ENCODE measurements at places on chromosomes 6 and 20.

GRCh38 chr6:79077715-79078074, 359 bp downstream of the PHIP start:
- peak; percentile 62 for DNase-seq

DNA sequence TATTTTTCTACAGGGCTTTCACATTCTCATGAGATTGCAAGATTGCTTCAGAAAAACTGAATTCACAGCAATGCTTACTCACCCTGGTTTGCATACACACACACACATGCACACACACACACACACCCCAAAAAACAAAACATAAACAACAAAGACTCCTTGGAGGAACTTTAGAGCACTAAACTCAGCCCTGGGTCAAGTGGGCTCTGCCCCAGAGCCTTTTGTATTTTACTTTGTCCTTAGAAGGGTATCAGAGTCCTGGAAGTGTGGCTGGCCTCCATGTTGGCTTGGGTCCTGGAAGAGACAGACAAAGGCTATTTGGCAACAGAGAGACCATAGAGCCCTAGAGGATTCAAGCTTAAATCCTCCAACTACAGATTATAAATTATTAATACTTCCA, 8.0 kb upstream of the CST9 start:
- DNase-seq = no peak

DNA sequence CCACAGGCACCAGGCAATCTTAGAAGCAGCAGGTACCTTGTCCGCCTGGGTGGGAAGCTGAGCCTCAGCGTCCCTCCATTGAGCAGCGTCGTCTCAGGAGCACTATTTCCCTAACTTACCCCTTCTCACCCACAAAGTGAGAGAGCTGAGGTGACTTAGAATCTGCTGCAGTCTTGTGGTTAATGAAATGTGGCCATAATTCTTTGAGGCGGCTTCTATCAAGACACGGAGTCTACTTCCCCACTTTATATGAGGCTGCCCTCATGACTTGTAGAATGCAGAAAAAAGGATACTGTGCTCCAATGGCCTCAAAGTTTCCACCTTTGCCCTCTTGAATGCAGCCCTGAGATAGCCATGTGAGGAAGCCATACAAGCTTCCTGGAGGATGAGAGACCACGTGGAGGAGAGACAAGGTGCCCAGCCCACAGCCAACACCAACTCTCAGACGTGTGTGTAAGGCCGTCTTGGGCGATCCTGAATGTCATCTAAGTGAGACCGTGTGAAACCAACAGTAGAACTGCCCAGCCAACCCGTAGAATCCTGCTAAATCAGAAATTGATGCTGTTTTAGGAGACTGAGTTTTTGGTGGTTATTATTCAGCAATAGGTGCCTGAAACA, 9.1 kb upstream of the TAGAP start:
- DNase-seq = no peak

DNA sequence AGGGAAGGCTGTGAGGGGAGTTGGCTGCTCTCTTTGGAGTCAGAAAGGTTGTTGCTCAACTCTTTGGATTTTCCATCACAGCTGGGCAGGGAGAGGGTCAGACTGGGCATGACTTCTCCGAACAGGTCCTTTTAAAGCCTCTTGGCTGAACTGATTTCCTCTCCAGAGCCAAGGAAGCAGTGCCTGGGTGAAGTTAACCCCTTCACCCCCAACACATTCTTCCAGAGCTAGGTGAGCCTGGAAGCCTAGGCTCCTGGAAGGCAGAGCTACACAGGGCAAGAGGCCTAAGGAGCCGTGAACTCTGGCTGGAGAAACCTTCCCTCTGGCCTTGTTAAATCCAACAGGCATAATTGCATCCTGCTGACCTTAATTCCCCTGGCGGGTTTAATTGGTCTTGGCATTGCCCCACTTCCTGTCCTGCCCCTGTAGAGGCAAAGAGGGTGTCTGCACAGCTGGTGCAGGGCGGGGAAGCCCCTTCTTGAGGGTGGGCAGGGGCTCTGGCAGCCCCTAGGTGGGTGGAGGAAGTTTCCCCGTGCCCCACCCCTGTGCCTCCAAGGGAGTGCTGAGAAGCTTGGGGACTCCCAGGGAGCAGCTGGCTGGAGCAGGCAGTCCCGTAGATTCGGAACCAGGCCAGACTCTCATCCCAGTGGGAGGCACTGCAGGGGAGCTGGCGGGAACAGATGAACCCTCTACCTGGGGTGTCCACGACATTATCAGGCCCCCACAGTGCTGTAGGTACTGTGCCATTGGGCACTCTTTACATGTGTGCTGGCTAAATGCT, 3.6 kb upstream of the MYLK2 start:
- peak; percentile 36 for DNase-seq

DNA sequence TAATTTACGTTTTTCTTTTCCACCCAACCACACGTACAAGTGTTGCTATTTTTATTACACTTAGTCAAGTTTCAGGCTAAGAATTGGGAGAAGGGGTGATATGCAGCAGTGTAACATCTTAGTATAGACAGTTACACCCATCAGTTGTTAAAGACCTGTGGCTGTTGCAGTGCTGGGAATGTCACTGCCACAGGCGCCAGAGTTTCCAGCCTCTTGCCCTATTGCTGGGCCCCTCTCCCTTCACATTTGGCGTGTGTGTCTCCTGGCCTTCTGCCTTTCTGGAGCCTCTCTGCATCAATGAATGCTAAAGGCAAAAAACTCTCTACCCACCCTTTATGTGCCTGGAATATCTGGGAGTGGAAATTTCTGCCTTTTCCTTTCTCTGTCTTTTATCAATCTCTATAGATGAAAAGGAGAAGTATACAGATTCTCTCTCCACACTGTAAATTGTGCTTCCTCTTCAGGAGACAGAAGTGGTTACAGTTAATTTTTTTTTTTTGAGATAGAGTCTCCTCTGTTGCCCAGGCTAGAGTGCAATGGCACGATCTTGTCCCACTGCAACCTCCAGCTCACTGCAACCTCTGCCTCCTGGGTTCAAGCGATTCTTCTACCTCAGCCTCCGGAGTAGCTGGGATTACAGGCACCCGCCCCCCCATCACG, 73.0 kb downstream of the TIAM2 start:
- no peak for DNase-seq

DNA sequence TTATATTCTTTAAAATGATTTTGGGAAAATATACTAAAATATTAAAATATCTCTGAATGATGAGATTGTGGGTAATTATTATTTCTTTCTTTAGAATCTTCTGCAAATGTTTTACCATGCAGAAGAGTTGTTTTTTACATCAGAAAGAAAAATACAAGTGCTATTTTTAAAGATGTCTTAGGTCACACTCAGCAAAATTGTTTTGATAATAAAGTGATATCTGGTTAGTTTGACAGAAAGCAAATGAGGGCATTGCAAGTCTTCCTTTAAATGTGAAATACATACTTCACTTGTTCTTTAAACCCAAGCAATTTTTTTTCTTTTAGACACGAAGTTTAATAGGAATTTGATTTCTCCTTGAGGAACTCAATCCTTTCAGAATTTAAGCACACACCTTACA, 43.6 kb upstream of the STXBP5 start:
- DNase-seq = no peak

GRCh38 chr20:57650266-57650665, 30.0 kb upstream of the ZBP1 start:
- no peak for DNase-seq

GRCh38 chr6:3390698-3391097, 66.2 kb downstream of the SLC22A23 start:
- DNase-seq = no peak

DNA sequence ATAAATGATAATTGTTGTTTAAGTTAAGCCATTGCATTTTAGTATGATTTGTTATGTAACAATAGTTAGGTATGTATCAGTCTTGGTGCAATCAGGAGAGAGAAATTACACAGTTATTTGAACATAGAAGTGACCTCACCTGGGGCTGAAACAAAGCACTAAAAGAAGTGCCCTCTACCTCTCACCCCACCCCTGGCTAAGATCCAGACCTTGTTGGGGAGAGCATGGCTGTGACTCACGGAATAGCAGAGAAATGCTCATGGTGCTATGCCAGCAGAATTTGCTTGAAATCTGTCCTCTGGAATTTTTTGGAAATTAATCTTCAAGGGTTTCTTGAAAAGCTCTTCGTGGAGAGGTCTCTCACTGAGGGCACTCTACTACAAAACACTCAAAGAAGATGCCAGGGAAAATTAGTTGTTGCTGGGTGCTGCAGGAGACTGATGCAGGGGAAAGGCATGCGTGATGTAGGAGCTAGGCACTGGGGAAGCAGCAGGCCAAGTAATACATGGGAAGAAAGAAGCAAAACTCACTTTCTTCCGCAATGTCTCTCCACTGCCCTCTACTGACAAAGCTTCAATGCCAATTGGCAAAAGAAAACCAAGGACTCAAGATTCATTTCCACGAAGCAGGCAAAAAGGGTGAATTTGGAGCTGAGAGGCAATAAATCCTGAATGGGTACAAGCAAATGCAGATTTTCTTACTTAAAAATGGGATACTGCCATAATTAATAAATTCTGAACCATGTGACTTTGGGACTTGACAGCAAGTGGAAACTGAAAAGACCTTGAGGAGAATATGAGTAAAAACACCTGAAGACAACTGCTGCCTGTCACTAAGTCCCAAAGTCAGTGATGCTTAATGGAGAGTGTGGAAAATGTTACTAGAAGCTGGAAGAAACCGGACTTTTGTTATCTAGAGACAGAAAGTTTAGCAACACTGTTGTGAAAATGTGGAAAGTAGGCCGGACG, 136.3 kb upstream of the ZNF184 start:
- no peak for DNase-seq

GRCh38 chr6:150685860-150686259, 86.2 kb downstream of the PLEKHG1 start:
- DNase-seq = peak; percentile 19

- no peak for DNase-seq
Measured at GRCh38 chr6:56652994-56653393, 10.3 kb upstream of the DST start.

DNA sequence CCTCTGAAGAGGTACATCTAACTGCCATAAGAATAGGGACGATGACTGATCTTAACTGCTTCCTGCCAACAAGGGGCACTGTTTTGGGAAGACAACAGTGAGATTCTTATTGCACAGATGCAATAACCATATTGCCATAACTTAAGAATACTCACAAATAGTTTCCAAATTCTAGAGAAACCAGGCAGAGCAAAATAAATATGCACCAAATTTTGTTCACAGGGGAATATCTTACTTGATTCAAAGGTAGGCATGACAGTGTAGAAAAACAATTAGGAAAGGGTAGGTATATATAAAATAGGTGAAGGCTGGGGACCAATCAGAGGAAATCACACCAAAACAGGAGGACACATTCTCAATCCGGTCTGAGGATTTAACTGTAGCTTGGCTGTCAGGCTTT, 49.9 kb upstream of the CST7 start:
- no peak for DNase-seq

DNA sequence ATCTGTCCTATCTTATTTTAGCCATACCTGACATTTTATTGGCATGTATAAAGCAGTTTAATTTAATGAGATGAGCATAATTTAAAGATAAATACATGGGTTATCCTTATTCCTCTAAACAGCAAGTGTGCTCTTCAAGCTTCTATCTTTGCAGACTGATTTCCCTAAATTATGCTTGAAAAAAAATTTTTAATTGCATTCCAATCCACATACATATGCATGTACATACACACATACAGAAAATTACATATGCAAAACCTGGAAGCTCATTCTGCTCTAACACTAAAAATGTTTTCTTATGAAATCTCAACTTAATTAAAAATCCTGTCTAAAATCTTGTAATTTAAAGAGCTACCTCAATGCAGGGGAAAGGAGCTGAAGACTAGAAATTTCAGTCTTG, 35.3 kb downstream of the FKBP1C start:
- DNase-seq = no peak

GRCh38 chr20:43564455-43564854, 5.6 kb downstream of the SGK2 start:
- DNase-seq = no peak

GRCh38 chr20:57985278-57985677, 243.2 kb downstream of the ANKRD60 start:
- DNase-seq = no peak

GRCh38 chr6:145689529-145689928, 45.8 kb downstream of the EPM2A start:
- DNase-seq = no peak

DNA sequence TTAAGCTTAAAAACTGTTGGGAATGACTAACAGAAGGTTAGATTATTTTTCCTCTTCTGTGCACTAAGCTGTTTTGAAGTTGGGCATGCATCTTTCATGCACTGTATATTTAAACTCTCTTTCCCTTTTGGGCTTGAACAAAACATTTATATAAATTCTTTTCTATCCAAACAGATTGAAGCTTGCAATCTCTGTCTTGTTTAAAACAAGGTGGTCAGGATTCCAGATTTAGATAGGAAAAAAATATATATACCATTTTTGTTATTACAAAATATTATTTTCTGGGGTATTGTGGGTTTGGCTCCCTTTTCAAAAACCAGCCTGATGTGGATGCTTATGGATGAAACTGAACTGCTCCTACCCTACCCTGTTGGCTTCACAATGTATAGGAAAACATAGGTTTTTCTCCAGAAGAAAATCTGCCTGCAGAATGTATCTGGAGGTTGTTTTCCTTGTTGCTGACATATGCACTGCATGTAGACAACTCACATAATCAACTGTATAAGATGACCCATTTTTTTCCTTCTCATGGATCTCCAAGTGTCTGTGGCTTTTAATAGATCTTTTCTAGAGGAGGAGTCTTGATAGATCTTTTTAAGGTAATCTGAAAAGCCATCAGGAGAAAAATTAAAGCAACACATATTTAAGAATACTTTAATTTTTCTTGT, 146.3 kb downstream of the PRL start:
- no peak for DNase-seq

- DNase-seq = no peak
Measured at GRCh38 chr20:3128275-3128984, 31.2 kb downstream of the FASTKD5 start.

DNA sequence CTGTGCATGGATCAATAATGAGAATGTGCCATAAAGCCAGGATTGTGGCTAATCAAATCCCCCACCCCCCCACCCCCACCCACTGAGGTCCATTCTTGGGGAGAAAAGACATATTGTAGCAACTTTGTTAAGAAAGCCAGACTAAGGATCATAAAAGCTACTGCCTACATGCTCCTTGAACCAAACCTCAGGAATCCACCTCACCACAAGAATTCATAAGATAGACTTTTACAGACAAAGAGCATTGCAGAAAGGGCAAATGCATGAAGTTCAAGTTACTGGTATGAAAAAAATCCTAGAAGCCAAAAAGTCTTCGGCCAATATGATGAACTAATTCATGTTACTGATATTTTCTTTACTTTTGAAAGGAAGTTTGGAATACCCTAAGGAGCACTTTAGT, 187.9 kb upstream of the ARID1B start:
- DNase-seq = no peak

DNA sequence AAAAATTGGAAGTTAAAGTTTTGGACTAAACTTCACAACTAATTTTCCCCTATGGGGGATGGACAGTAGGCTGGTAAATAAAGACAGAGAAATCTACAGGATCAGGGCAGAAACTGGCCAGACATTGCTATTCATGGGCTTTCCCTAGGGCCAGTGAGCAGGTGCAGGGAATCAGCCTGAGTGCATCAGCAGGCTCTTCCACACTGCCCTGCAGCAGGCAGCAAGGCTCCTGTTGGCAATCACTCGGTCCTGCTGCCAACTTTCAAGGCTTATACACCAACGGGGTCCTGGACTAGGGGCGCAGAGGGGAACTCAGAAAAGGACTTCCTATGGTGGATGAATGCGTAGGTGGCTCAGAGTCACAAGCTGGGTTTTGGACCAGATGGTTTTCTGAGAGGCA, 59.8 kb upstream of the NHSL1 start:
- DNase-seq = no peak

GRCh38 chr6:130742131-130742681, 85.0 kb upstream of the SMLR1 start:
- no peak for DNase-seq

- no peak for DNase-seq
Measured at GRCh38 chr20:2865630-2866029, 7.7 kb upstream of the PTPRA start.
